ENCODE measurements at places on chromosomes 3 and 15. TPM values are rescaled to one million over a fixed set of nuclear protein-coding genes. Genes with fewer than 3 reads are reported as not detected.
A peak's percentile ranks its signal among the peaks of the same experiment; 100 is the strongest.

- H3K27ac ChIP-seq: no peak overlapping the region
- H3K36me3 ChIP-seq: no peaks in the 10 kb centered on the region
- H3K27me3 ChIP-seq: no peaks in the 10 kb centered on the region
- DNase-seq: no peak
- no peak overlapping the region for H3K4me3 ChIP-seq
Observed at GRCh38 chr3:196192036-196192523, 19.1 kb downstream of the ZDHHC19 start.

DNA sequence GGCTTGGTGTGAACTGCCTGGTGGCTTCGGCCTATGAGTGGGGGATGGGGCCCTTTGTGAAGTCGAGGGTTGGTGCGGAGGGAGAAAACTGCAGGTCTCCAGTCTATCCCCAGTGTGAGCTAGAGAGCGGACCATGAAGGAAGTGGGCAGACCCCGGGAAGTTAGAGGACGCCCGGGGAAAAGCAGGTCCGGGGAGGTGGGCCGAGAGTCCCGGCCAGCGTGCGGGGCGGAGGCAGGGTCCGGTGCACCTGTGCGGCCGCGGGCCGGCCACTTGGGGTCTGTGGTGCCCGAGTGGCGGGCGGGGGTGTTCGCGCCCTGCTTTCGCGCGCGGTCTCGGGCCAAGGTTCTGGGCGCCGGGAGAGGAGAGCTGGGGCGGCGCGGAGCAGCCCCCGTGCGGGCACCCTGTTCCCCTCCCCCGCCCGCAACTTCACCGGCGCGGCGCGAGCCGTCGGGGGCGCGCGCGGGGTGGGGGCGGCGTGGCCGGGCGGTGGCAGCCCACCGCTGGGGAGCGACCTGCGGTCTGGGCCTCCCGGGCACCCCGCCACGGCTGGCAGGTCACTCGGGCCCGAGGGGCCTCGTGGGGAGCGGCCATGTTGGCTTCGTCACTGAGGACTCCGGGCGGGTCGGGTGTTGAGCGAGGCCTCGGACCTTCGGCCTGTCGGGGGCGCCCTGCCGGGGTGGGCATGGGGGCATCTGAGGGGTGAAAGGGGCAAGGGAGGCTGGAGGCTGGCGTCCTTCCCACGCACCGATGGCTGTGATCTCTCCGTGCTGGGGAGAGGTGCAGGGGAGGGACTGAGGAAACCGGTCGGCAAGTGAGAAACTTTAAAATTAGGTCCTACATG, 4.8 kb downstream of the UBE2E1 start:
- peak overlapping the region; percentile 97 for H3K27ac ChIP-seq
- H3K4me3 ChIP-seq: peak overlapping the region; percentile 89
- peaks cover 31% of the 10 kb centered on the region for H3K36me3 ChIP-seq

DNA sequence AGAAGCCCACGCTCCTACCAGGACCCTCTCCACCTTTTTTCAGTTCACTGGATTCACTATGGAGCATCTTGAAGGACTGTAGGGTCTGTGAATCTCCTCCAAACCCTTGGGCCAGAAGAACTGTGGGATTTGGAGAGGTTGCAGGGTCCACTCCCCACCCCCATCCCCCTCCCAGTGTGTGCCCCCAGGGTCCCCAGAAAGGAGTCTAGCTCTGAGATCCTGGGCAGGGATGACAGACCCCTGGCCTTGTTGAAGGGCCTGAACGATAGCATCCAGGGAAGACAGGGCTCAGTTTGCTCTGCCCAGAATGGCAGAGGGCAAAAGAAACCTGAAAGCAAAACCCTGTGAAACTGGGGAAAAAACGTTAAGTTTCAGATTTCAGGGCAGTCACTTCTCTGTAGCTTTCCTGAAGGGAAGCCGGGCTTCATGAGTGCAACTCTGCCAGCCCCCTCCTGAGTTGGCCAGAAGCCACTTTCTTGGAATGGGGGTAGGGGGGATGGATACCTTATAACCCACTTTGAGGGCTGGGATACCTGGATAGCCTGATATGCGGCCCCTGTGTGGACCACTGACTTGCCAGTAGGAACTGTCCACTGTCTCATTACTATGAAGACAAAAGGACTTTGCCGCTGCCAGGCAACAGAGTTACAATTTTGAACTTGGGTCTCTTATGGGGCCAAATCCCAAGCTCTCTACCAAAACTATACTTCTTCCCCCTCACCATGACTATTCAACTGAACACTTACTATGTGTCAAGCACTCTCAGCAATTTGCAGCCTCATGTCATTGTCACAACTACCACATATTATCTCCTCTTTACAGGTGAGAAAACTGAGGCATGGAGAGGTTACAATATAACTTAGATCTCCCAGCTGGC, 1.6 kb upstream of the CISH start:
- no peaks in the 10 kb centered on the region for H3K27me3 ChIP-seq
- no peak for DNase-seq
- H3K4me3 ChIP-seq: no peak overlapping the region
- H3K27ac ChIP-seq: no peak overlapping the region
- H3K4me1 ChIP-seq: peaks cover 40% of the 10 kb centered on the region
- H3K36me3 ChIP-seq: peaks cover 5% of the 10 kb centered on the region

Gene MESD
- 29.7 TPM for total RNA-seq

Gene CD80
- total RNA-seq: not detected
